CD4-positive, alpha-beta T cell treated with Interleukin-10 for 1 hour (primary cell): ENCODE measurements at places on chromosomes 3 and 15.
A peak's percentile ranks its signal among the peaks of the same experiment; 100 is the strongest.

DNA sequence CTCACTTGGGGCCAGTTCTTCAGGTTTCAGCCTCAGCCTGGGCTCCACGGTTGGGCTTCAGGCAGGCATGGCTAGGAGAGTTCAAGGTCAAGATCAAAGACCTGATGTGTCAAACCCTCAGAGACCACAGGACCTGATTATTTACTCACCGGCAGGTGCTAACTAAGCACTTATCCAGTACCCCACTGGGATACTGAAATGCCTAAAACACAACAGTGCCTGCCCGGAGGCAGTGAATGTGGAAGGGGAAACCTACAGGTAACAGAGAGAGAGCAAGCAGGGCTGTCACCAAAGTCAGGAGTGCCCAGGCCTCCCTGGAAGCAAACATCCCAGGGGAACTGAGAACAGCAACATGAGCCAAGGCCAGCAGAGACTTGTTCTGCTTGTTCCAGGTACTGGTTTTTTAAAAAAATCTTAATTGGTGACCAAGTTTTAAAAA lies 6.7 kb downstream of the IDH2 start:
- peak; percentile 50 for DNase-seq

- DNase-seq = no peak
Measured at GRCh38 chr3:195394700-195395099, 48.1 kb downstream of the ACAP2 start.

- no peak for DNase-seq
Measured at GRCh38 chr15:57861815-57862586, 155.5 kb downstream of the POLR2M start.

- no peak for DNase-seq
Measured at GRCh38 chr3:39978308-39978707, 168.9 kb downstream of the MYRIP start.

GRCh38 chr3:69585472-69585871 lies 153.8 kb upstream of the MITF start:
- DNase-seq = no peak

GRCh38 chr15:52251144-52251860 lies 44.3 kb downstream of the MYO5C start:
- no peak for DNase-seq

GRCh38 chr3:187822402-187822801 lies 77.1 kb upstream of the BCL6 start:
- peak; percentile 30 for DNase-seq

GRCh38 chr3:40876496-40876895 lies 322.8 kb upstream of the CTNNB1 start:
- no peak for DNase-seq

GRCh38 chr3:128077202-128077624 lies 25.0 kb downstream of the SEC61A1 start:
- DNase-seq = no peak
